Stomach (tissue), 19 donors: ENCODE measurements at places on chromosomes 16 and 17. TPM values are rescaled to one million over a fixed set of nuclear protein-coding genes. Genes with fewer than 3 reads are reported as not detected.

GRCh38 chr16:69833357-69834282, 71.5 kb downstream of the WWP2 start:
- H3K27me3 ChIP-seq, result no peaks in the 10 kb centered on the region
- peak; percentile 48 for DNase-seq
- H3K4me3 ChIP-seq, result no peak overlapping the region
- peaks cover 31% of the 10 kb centered on the region for H3K4me1 ChIP-seq

DNA sequence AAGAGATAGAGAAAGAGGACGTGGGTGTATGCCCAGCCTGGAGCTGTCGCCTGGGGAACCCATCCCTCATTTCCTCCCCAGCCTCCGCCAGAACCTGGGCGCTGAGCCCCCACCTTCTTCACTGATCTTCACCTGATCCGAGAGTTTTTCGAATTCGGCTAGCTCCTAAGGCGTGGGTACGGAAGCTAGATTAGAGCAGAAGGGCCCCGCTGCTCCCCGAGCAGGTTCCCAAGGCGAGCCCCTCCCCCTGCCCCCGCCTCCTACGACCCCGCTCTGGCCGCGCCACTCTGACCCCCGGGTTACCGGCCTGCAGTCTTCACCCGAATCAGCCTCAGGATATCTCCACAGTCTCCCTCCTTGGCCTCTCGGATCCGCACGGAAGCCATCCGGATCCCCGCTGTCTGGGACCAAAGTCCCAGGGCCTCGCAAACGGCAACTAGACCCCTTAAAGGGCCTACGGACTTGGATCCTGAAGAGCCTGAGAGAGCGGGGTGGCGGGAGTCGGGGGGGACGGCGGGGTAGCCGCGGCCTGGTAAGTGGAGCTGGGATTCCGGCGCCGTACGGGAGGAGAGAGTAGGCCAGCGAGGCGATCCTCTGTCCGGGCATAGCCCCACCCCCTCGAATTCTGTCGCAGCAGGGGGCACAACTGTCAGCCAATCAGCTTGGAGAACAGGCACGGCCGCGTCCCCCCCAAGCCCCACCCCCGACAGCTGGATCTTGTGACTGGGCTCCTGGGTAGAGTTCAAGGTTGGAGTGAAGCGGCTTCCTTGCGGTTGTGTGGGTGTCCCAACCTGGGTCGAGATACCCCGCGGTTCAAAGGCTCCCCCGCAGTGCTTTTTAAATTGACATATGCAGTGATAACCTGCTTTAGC, at the start of gene SAT2:
TSS of gene SAT2 (minus strand) at position 572 of the 872 bp plus-strand sequence. CDS start at position 386, 186 bp downstream.
- DNase-seq, result peak; percentile 93
- peak within 1 kb of the TSS; percentile 93 for H3K27ac ChIP-seq
- peak within 1 kb of the TSS; percentile 69 for H3K4me3 ChIP-seq
- peaks cover 9% of the 10 kb centered on the region for H3K36me3 ChIP-seq
- H3K4me1 ChIP-seq, result peaks cover 18% of the 10 kb centered on the region

GRCh38 chr17:36941265-36942010, 4.2 kb downstream of the LHX1 start:
- H3K27ac ChIP-seq, result no peak overlapping the region
- no peak overlapping the region for H3K4me3 ChIP-seq
- no peak for DNase-seq
- H3K36me3 ChIP-seq, result no peaks in the 10 kb centered on the region
- H3K27me3 ChIP-seq, result peaks cover 100% of the 10 kb centered on the region
- H3K4me1 ChIP-seq, result peaks cover 58% of the 10 kb centered on the region

DNA sequence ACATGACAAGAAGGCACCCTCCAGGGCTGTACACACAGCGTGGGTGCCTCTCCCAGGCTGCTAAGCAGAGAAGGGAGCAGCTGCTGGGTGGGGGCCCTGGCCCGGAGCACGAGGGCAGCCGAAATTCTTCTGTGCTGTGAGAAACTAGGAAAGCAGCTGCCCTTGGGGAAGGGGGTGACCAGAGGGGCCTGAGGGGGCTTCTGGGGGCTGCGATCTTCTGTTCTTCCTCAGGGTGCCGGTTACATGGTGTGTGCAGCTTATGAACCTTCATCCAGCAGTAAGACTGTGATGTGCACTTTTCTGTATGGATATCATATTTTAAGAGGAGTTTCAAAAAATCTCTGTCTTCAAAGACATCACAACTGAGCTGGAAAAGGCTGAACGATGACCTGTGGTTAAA, 43.2 kb upstream of the METRNL start:
- no peak for DNase-seq
- no peak overlapping the region for H3K27ac ChIP-seq
- no peaks in the 10 kb centered on the region for H3K4me1 ChIP-seq
- no peaks in the 10 kb centered on the region for H3K27me3 ChIP-seq

GRCh38 chr17:59423903-59424302, 92.4 kb downstream of the YPEL2 start:
- H3K36me3 ChIP-seq, result no peaks in the 10 kb centered on the region
- no peaks in the 10 kb centered on the region for H3K27me3 ChIP-seq

GRCh38 chr17:37842401-37842800, 81.8 kb upstream of the TBC1D3K start:
- H3K4me1 ChIP-seq, result no peaks in the 10 kb centered on the region
- no peak overlapping the region for H3K27ac ChIP-seq
- H3K36me3 ChIP-seq, result no peaks in the 10 kb centered on the region
- H3K4me3 ChIP-seq, result no peak overlapping the region

- H3K36me3 ChIP-seq, result no peaks in the 10 kb centered on the region
- H3K4me1 ChIP-seq, result no peaks in the 10 kb centered on the region
- no peaks in the 10 kb centered on the region for H3K27me3 ChIP-seq
- DNase-seq, result no peak
Observed at GRCh38 chr16:56855946-56856345, 9.1 kb upstream of the SLC12A3 start.

DNA sequence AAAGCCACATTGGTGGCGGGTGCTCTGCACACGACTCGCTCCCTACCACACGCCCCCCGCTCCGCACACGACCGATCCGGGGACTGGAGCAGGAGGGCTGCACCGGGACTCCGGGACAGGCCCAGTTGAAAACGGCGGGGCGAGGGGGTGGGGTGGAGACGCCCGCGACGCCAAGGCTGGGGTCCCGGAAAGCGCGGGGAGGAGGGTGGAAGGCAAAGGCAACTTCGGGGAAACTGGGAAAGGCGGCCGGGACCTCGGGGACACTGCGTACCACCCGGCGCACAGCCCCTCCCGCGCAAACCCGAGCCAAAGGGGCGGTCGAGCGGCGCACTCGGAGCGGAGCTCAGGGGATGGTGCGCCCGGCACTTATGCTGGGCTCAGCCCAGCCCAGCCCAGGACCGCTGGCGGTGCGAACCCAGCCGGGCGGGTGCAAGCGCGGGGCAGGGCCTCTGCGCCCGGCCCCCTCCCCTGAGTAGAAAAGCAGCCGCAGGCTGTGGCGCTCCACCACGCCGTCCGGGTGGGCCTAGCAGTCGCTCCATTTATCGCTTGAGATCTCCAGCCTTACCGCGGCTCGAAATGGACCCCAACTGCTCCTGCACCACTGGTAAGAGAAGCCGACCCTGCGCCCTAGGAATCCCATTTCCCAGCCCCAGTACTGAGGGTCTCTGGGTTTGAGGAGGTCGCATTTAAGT, at the start of gene MT1M:
TSS of gene MT1M (plus strand) at position 504 of the 692 bp plus-strand sequence. CDS start at position 577, 73 bp downstream.
- peaks cover 48% of the 10 kb centered on the region for H3K4me1 ChIP-seq
- H3K4me3 ChIP-seq, result peak within 1 kb of the TSS; percentile 58
- no peaks in the 10 kb centered on the region for H3K36me3 ChIP-seq
- peak; percentile 69 for DNase-seq
- H3K27me3 ChIP-seq, result peaks cover 54% of the 10 kb centered on the region

DNA sequence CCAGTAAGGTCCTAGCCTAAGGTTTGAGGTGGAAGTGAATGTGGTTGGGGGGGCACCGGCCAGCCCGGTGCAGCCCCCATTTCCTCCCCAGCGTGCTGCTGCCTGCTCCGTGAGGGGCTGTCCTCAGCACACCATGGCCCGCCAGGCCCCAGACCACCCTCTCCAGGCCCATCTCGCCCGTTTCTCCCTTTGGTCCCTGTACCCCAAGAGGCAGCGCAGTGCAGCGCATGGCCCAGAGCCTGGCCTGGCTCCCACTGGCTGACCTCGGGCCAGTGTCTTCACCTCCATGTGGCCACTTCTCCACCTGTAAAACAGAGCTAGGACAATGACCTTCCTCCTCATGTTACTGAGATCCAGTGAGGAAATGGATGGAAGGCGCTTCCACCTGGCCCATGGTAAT, 170.0 kb upstream of the GSE1 start:
- H3K27me3 ChIP-seq, result no peaks in the 10 kb centered on the region
- H3K4me1 ChIP-seq, result peaks cover 37% of the 10 kb centered on the region
- no peak overlapping the region for H3K27ac ChIP-seq

- peaks cover 21% of the 10 kb centered on the region for H3K36me3 ChIP-seq
- H3K27me3 ChIP-seq, result no peaks in the 10 kb centered on the region
- no peak for DNase-seq
- no peak overlapping the region for H3K4me3 ChIP-seq
Observed at GRCh38 chr17:81246679-81247338, 7.7 kb downstream of the NDUFAF8 start.

The AOC2 gene
- not detected for total RNA-seq

The KLHL10 gene
- not detected for total RNA-seq

The COA3 gene
- 79.3 TPM for total RNA-seq

The DPEP3 gene
- total RNA-seq, result not detected

The SKAP1 gene
- total RNA-seq, result 4.1 TPM

The RAB11FIP4 gene
- 11.6 TPM for total RNA-seq

The CPD gene
- total RNA-seq, result 75.0 TPM
